ENCODE measurements at places on chromosomes 5 and 9.

- DNase-seq: no peak
These were observed 114.1 kb downstream of the SYK start for GRCh38 chr9:90915693-90916092.

DNA sequence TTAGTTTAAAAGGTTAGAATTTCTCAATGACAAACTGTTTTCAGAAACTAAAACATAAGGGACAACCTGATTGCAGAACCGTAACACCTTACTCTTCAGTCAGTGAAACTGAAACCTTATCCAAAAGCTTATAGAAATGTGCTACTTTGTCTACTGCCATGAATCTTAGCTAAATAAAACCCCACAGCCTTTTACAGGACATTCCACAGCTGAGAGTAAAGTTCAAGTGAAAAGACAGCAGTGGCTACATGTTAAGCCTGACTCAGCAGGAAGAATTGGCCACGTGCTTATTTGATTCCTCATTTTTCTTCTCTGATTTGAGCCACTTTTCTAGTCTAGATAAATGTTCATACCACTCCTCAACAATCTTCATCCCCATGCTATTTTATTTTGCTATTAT, 278.7 kb upstream of the ISL1 start:
- no peak for DNase-seq

DNA sequence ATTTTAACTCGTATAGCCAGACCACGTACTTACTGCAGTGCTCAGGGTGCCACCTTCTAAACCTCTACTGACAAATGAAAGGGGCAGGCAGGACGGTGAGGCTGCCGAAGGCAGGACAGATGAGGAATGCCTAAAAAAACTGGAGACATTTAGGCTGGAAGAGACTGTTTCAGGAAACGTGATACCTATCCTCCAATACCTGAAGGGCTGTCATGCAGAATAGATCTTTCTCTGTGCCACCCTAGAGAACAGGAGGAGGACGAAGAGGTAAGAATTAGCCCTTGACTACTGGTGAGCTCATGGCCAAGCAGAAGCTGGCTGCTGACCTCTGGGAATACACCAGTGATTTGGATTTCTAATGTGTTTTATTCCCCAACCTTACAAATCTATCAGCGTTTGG, 139.4 kb downstream of the EFNA5 start:
- no peak for DNase-seq

DNA sequence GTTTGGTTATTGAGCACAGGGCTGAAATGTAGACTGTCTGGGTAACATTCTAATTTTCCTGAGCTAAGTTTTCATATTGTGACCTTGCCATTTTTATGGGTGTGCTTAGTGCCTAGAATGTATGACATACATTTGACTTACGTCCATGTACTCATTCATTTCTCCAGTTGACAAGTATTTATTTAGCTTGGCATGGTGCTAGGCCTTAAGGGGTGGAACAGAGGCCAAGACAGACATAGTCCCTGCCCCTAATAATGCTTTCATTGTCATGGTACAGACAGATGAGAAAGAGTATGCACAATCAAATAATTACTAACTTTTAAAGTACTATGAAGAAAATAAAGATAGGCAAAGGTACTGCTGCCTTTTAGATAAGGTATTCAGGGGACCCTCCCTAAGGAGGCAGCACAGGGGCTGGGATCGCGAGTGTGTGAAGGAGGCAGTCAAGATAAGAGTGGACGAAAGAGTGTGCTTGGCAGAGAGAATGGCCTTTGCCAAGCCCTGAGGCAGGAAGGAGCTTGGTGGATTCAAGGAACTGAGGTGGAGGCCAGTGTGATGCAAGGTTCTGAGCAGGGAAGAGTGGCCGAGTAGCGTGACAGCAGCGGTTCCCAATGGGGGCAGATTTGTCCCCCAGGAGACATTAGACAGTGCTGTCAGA, 128.0 kb downstream of the PIP5K1B start:
- no peak for DNase-seq

DNA sequence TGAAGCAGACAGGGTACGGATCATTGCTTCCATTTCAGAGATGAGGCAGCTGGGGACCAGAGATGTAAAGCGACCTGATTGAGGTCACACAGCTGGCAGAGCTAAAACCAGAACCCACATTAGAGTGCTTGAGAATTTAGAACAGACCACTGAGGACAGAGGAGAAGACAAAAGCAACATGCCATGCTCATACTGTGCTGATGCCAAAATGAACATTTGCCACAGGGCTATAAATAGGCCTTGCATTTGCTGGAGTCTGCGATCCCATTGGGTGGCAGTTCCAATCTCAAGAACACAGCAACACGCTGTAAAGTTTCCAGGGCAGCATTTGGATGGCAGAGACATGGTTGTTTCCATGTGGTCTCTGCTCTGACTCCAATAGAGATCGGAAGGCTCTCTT, 222.4 kb upstream of the TBC1D2 start:
- no peak for DNase-seq

DNA sequence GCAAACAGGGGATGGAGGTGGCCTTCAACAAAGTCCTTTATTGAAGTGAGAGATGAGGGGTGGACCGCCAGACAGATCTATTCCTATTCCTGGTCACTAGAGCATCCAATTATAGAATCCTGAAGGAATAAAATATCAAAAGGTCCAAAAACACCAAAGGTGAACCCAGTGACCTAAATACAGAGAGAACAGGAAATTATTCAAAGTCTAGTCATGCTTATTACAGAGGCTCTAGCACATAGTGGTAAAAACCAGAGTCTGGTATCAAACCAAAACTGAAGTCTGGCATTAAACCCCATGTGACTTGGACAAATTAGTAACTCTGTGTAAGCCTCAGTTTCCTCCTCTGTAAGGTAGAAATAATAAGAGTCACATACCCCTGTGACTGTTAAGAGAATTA, 100.5 kb upstream of the SNX2 start:
- DNase-seq: no peak

GRCh38 chr5:40775085-40775845, 19.5 kb upstream of the TTC33 start:
- DNase-seq: no peak

DNA sequence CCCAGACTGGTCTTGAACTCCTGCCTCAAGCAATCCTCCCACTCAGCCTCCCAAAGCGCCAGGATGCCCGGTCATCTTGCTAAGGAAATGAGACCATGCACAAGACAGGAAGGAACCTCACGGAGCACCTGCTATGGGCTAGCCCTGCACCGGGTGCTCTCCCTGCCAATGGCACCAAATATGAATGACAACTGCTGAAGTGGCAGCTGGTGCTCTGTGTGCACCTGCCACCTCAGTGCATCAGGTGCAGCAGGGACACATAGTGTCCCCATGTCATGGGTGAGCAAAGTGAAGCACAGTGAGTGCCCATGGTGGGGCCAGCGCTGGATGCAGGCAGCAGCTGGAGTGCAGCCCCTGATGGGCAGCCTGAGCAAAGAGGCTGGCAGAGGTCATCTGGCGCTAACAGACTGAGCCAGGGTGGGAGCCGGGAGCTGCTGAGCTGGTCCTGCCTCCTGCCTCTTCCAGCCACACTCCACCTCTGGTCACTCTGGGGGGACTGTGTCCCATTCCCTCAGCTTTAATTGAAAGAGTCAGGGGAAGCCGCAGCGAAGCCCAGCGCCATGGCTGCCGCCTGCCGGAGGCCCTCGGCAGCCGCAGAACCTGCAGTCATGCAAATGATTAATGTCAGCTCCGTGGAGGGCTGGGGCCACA, 46.4 kb downstream of the BARX1 start:
- no peak for DNase-seq

GRCh38 chr5:135341016-135341666, 57.9 kb downstream of the MACROH2A1 start:
- DNase-seq: no peak

GRCh38 chr9:129495620-129496472, 125.1 kb downstream of the C9orf50 start:
- DNase-seq: peak; percentile 28

- DNase-seq: no peak
These were observed 63.5 kb downstream of the ZNF354C start for GRCh38 chr5:179123491-179124272.

GRCh38 chr5:33509036-33509435, 68.3 kb downstream of the TARS1 start:
- DNase-seq: no peak

GRCh38 chr9:82168585-82168984, 180.0 kb downstream of the SPATA31D1 start:
- DNase-seq: no peak

GRCh38 chr5:91484662-91485061, 101.5 kb upstream of the ARRDC3 start:
- no peak for DNase-seq

DNA sequence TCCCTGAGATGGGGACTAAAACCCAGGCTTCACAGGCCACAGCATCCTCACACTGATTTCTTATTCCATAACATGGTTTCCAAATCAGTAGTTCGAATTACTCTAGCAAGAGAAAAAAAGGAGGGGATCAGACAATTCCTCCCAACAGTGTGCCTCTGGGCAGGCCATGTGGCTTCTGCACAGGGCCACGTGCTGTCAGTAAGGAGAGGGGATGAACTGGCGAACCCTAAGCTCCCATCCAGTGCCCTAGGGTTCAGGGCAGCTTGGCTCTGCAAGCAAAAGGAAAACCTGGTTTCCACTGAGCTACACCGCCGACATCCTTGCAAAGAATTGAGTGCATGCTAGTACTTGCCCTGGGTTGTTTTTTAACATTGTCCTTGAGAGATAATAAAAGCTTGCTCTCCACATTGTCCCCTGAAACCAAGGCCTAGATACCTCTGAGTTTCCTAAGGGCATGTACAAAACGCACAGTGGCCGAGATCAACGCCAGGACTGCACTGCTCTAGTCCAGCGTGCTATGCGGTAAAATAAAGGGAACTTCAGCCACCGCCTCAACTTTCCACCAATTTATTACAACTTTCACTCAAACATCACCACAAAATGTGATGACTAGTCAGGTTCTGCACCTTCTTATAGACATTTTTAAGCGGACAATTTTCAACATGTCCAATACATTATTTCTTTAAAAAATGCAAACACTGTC, 4.5 kb downstream of the CAMSAP1 start:
- no peak for DNase-seq

- no peak for DNase-seq
These were observed 1.5 kb upstream of the SLC23A1 start for GRCh38 chr5:139384591-139385051.

- DNase-seq: no peak
These were observed 671.3 kb upstream of the KLF4 start for GRCh38 chr9:108160706-108161355.

DNA sequence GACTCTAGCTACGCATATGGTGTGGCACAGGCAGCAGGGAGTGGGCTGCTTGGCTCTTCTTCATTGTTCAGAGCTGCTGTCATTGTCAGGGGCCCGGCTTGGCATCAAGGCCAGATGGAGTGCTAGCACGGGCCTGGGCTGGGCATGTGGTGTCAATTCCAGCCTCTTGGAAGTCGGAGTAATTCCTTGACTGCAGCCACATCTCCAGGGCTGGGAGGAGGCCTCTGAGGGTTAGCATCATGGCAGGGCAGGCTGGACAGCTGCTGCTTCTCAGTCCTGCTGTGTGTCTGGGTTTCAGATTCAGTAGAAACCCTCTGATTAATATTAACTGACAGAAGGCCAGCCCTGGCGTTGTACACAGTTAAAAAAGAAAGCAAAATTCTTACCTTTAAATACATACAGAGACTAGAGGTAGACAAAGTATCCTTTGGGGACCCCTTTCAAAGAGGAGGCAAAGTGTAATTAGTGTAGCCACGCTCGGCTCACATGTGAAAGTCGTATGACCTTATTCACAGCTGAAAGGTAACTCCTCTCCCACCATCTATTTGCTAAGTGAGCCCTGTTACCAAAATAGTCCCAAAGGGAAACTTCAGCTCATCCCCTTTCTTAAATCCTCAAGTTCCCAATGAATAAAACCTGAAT, 126.4 kb downstream of the DOCK2 start:
- no peak for DNase-seq
